ENCODE measurements at places on chromosomes 1 and 21. TPM values are rescaled to one million over a fixed set of nuclear protein-coding genes. Genes with fewer than 3 reads are reported as not detected.

- no peak for DNase-seq
Measured at GRCh38 chr1:50667710-50668356, 244.6 kb upstream of the DMRTA2 start.

DNA sequence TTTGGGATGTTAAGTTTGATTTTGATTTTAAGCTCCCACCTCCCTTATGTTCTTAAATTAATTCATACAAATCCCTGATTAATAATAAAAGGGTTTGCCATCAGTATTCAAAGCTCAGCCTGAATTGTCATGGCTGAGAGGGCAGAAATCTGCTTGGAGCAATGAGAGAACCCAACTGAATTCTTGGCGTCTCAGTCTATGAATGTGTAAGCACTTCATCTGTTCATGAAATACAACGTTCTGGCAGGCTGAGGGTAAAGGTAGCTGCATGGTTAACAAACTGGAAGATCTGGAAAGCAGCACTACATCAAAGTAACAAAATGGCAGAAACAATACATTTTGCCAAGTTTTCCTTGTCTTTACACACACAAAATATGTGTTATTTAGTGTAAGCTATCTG, 95.3 kb downstream of the ACBD6 start:
- DNase-seq = no peak

The NR5A2 gene
- 0.83 TPM for total RNA-seq

The PLA2G2D gene
- not detected for total RNA-seq

GRCh38 chr1:198681252-198681651, 42.4 kb downstream of the PTPRC start:
- DNase-seq = no peak

All from esophagus muscularis mucosa (tissue), 4 donors.